ENCODE measurements at places on chromosomes 7 and 10.

DNA sequence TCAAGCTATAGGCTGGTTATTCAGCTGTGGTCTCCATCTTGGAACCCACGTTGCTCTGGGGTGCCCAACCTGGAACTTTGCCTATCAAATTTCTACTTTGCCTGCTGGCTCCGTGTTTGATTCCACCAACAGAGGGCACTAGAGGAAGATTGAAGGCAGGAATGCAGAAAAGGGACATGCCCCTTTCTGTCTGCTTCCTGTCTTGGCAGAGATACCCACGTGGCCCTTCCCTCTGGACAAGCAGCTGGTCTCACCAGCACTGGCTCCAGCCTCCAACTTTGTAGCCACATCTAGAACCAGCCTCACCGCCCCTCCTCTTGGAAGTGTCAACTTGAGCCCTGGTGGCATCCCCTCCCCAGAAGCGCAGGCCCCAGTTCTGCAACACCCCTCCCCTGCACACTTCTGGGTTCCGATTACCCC lies 52.1 kb upstream of the ZNF438 start:
- peak; percentile 14 for DNase-seq

DNA sequence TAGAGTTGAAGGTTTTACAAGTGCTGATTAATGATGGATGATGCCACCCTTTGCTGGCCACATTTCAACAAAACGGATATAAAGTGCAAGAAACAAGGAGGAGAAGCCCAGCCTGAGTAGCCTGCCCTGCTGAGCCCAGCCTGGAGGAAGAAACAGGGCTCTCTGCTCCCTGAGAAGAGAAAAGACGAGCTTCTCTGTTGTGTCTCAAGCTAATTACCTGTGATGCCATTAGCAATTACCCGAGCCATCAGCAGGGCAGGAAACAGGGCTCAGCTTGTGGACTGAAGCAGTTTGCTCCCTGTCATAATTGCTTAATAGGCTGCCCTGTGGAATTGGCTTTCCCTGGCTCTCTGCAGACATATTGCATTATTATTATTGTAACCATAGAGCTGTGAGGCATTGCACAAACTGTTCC lies 709.3 kb upstream of the AUTS2 start:
- peak; percentile 62 for DNase-seq

GRCh38 chr7:66140924-66141323 lies 26.3 kb downstream of the CRCP start:
- peak; percentile 14 for DNase-seq

GRCh38 chr7:79872176-79872575 lies 262.5 kb upstream of the GNAI1 start:
- DNase-seq = no peak

DNA sequence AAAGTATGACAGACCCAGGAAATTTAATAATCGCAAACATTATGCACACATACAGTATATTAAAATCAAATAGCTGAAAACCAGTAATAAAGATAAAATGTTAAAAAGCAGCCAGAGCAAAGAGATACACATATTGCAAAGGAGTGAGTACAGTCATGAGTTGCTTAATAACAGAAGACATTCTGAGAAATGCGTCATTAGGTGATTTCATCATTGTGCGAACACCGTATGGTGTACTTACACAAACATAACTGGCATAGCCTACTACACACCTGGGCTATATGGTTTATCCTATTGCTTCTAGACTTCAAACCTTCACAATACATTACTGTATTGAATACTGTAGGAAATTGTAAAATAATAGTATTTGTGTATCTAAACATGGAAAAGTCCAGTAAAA lies 367.6 kb downstream of the NXPH1 start:
- DNase-seq = no peak

DNA sequence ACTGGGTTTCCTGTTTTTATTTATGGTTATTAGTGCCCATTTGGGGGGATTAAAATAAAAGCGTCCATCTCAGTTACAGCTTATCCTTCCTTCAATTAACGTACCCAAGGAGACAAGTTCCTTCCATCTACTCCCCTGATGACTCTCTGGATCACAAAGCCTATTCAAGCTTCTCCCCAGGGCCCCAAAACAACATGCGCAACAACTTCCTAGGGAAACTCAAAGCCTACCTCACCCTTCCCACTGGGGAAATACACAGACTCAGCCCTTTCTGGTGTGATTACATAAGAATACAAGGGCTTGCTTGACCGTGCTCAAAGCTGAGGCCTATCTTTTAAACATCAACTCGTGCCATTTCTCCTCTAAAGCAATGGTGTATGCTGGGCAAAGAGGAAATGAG lies 112.4 kb downstream of the CDK6 start:
- DNase-seq = no peak

DNA sequence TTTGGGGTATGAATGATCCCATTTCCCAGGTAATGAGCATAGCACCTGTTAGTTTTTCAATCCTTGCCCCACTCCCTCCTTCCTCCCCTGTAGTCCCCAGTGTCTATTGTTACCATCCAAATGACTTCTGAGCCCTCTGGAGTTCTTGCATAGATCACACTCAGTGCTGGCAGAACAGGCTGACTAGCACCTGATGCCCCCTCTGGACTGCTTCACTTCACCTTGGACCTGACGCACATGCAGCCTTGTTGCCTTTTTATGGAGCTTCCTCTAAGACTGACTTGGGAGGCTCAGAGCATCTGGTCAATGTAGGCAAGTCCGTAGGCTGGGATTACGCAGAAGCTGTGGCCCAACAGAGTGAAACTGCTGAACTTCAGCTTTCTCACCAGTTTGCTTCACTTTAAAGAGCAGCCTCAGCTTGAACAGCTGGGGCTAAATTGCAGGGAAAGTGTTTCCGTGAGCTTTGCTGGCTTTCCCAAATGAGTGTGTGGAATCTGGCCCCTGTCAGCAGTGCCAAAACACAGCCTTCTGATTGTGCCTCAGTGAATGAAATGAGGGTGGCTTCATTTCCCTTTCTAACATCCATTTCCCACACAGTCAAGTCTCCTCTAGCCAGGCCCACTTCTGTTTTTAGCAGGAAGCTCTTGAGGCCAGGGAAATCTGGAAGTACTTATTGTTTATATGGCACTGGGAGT lies 48.5 kb downstream of the NXPH1 start:
- no peak for DNase-seq

Data from COR-L47 (cell line).